ENCODE measurements at places on chromosomes 6 and 20.
A peak's percentile ranks its signal among the peaks of the same experiment; 100 is the strongest.

- no peak for DNase-seq
Measured at GRCh38 chr20:10075606-10076005, 40.8 kb downstream of the ANKEF1 start.

DNA sequence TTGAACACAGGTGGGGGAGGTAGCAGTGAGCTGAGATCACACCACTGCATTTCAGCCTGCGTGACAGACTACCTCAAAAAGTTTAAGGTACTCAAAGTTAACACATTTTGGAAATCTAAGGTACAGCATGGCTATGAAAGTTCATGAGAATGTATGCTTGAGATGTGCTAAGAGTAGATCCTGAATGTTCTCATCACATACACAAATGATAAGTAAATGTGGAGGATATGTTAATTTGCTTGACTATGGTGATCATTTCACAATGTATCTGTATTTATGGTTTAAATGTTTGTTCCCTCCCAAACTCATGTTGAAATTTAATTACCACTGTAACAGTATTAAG is 20.1 kb upstream of the SERPINB1 start:
- DNase-seq = no peak

GRCh38 chr6:30453508-30454116 is 35.7 kb upstream of the HLA-E start:
- DNase-seq = peak; percentile 99

GRCh38 chr6:156779206-156780094 is 2.3 kb downstream of the ARID1B start:
- no peak for DNase-seq

DNA sequence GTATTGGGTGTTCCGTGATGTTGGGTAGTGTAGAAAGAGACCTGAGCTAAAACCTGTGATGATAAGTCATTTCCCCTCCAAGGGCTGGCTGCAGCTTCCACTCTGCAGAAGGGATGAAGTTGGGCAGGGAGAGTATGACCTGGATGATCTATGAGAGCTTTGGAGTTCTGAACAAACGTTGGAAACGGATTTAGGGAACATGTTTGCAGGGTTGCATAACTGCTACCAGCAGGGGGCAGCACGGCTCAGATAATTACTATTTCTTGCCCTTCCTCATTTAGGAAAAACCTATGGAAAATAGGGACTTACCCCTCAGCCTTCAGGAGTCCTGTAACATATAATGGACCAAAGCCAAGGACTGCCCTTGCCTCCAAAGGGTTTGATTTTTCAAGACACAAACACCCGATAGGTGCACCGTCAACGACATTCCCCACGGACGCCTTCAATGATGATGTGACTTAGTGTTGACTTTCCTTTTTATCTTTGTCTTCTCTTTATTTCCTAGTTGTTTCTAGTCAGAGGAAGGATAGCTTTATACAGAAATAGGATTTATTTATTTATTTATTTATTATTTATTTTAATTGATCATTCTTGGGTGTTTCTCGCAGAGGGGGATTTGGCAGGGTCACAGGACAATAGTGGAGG is 164.9 kb upstream of the SASH1 start:
- peak; percentile 50 for DNase-seq

- DNase-seq = no peak
Measured at GRCh38 chr6:159194421-159194820, 25.2 kb downstream of the FNDC1 start.
